ENCODE measurements at places on chromosomes 6 and 20.

GRCh38 chr6:41375598-41376151 is 40.3 kb downstream of the NCR2 start:
- no peak for DNase-seq

DNA sequence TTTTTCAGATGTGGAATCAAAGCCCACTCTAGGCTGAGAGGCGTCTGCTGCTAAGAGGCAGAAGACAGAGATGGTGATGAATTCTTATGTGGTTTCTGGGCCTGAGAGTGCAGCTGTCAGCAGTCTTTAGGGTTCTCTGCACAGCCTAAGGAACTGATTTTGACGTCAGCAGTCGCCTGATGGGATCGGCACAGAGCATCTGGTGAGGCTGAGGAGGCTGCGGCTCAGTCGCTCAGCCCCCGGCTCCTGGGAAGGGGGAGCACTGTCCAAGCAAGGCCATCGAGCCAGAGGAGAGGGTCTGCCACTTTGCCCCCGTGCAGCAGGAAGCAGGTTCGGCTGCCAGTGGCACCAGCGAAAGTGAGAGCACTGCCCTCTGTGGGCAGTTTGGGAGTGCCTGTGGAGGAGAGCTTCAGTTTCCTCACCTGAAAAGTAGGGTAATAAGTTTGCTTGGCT is 92.5 kb downstream of the TCP11 start:
- no peak for DNase-seq

DNA sequence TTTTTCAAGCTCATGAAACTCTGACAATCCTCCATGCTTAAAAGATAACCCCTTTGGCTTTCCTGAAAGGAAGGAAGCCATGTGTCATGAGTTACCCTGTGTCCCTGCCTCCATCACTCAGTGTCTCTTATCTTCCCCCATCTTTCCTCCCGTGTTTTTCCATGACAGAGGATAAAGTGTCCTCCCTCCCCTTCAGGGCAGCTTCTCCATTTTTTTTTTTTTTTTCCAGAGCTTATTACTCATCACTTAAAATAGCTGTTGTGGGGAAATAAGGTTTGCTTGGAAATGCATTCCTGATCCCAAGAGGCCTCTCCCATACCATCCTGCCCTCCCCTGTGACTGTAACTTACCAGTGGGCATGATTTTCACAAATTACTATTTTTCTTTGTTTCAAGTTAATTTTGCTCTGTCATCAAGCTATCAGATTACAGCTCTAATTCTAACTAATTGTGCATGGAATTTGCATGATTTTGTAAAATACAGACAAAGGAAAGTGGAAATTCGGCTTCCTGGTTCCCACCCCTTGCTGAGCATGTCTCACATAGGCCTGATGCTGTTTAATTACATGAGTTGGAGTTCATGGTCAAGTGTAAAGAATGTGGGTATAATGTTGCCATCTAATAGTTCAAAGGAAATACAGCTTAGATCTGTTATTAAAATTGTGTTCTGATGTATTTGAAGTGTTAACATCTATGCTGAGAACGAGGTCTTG is 614.5 kb upstream of the FLRT3 start:
- no peak for DNase-seq

DNA sequence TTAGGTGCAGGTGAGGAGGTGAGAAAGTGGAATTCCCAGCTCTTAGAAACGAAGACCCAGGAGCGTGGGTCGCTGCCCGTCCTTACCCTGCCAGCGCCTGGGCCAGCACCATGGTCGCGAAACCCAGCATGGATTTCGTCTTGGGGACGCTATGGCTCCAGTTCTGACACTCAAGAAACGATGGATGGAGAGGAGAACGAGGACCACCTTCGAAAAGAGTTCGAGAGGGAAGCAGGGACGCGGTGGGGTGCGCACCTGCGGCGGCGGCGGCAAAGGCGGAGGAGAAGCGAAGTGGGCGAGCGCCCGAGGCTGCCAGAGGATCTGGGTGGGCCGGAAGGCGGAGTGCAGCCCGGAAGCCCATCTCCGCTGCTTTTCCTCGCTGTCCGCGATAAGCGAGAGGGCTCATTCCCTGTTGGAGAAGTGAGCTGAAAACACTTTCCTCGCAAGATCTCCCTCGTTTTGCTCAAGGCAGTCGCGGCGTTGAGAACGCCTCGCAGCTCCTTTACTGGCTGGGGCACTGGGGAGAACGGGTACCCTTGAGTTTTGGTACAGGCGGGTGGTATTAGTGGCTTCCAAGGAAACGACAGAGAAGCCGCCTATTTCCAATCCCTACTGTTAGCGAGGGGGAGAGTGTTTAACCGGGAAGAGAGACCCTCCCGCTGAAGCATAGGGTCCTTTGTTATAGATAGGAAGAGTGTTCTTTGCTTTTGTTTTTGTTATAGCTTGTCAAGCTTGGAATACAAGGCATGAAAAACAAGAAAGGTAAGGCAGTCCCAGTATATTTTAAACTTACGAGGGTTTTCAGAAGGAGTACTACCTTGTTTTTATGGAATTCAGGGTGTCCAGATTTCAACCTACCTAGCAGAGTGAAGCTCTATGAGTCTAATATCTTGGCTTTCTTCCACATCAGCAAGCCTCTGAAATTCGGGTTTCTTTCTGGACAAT is 109.5 kb downstream of the TRIM27 start:
- DNase-seq: no peak

GRCh38 chr6:155213611-155214372 is 50.0 kb upstream of the CLDN20 start:
- no peak for DNase-seq

- no peak for DNase-seq
Measured at GRCh38 chr20:9203081-9203447, 134.2 kb downstream of the PLCB4 start.

- no peak for DNase-seq
Measured at GRCh38 chr20:61936701-61937131, 129.0 kb downstream of the TAF4 start.

GRCh38 chr20:44247131-44247571 is at the start of gene GDAP1L1:
Gene GDAP1L1 (plus strand): TSS chr20:44247308. CDS start chr20:44247335, 27 bp downstream.
- no peak for DNase-seq

- DNase-seq: no peak
Measured at GRCh38 chr20:7155794-7156193, 388.3 kb downstream of the BMP2 start.
